GM12865 (cell line): ENCODE measurements at places on chromosomes 4 and X.

DNA sequence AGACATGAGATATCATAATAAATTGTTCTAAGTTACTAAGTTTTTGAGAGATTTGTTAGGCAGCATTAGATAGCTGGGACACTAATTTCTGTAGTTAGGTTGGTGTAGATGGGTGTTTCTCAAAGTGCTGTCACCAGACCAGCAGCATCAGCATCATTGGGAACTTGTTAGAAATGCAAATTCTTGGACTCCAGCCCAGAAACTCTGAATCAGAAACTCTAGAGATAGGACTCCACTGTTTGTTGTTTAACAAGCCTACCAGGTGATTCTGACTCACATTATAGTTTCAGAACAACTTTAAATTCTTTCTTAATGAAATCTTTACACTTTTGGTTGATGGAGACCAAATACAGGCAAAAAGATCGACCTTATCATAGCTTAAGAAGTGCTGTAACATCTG, 173.7 kb downstream of the PABPC4L start:
- no peak for DNase-seq

DNA sequence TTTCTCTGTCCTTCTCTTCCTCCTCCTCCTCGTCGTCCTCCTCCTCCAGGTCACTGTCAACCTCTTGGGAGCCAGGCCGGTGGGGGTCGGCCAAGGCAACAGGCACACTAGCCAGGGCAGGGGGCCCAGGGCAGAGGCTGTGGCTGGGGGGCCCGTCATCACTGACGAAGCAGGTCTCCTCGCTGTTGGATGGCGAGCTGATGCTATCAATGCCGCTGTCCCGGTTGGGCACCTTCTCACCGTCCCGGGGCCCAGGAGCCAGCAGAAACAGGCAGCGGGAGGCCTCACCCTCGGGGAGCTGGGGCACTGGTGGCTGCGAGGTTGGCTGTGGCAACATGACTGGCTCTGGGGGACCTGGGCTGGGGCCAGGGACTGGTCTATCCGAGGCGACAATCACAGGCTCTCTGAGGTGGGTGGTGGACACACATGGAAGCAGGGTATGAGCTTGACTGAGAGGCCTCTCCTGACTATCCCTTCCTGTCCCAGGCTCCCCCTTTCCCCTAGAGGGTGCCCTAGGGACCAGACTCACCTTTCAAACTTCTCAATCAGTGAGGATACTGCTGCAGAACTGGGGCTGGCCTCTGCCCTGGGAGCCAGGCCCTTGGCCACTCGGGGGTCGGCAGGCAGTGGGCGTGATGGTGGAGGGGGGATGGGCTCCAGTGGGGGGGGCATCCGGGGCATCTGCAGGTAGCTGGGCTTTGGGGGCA, 25.8 kb downstream of the FGD1 start:
- DNase-seq: no peak

GRCh38 chrX:68848189-68848940, 19.5 kb downstream of the EFNB1 start:
- no peak for DNase-seq

DNA sequence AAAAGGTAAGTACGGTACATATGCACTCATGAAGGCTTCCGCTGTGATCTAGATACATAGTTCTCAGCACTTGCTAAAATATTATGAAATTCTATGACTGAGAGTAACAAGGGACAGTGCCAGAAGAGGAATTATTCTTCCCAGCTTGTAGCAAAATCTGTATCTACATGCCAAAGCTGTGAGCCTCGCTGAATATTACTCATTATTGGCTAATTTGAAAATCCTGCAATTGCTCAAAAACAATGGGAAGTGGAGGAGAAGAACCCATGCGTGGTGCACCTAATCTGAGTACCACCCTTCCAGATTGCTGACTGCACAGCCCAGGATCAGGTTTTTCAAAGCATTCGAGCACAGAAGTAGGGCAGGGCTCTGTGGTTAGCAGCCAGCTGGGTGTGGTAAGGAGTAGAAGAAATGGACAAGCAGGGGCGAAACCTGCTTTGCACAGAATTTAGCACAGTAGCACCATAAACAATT, 17.4 kb upstream of the PDCL2 start:
- DNase-seq: peak; percentile 2

- DNase-seq: no peak
Observed at GRCh38 chr4:74062953-74063352, 24.5 kb upstream of the CXCL3 start.
